A549 treated with Hydrocortisone at 1 μM for 4 hours (cell line): ENCODE measurements at places on chromosomes 2 and 18. TPM values are rescaled to one million over a fixed set of nuclear protein-coding genes. Genes with fewer than 3 reads are reported as not detected.

Gene SMCHD1
- 12.1 to 23.9 TPM (median 13.6 TPM) in 5 replicates for total RNA-seq

Gene CREG2
- 8.8 to 13.5 TPM (median 12.1 TPM) in 5 replicates for total RNA-seq

Gene MOGAT1
- total RNA-seq, result not detected in 5 replicates

Gene GCC2
- total RNA-seq, result 9.8 to 18.1 TPM (median 14.3 TPM) in 5 replicates

Gene RNF125
- 0.21 to 0.32 TPM (median 0.23 TPM) in 5 replicates for total RNA-seq

Gene UGT1A3
- total RNA-seq, result 0.06 to 0.20 TPM (median 0.14 TPM) in 4 of 5 replicates, not detected in the other

Gene MRO
- total RNA-seq, result 0.15 to 0.31 TPM (median 0.18 TPM) in 5 replicates

Gene KCNE4
- 0.39 to 0.64 TPM (median 0.54 TPM) in 5 replicates for total RNA-seq

Gene BCL2
- 0.45 to 0.59 TPM (median 0.55 TPM) in 5 replicates for total RNA-seq

Gene DYNAP
- not detected in 5 replicates for total RNA-seq

Gene CCT4
- total RNA-seq, result 296 to 324 TPM (median 315 TPM) in 5 replicates

Gene WIPF1
- total RNA-seq, result 16.2 to 26.6 TPM (median 22.8 TPM) in 5 replicates

Gene BMP10
- total RNA-seq, result not detected in 5 replicates

Gene IL1RN
- total RNA-seq, result 0.23 to 0.51 TPM (median 0.39 TPM) in 5 replicates

Gene DAW1
- total RNA-seq, result 2.2 to 3.2 TPM (median 2.7 TPM) in 5 replicates

Gene KRTCAP3
- total RNA-seq, result 0.45 to 1.2 TPM (median 0.62 TPM) in 5 replicates

Gene RALB
- 57.1 to 81.1 TPM (median 63.1 TPM) in 5 replicates for total RNA-seq

Gene RASGRP3
- total RNA-seq, result 0.66 to 1.1 TPM (median 1.0 TPM) in 5 replicates

Gene IGFBP2
- total RNA-seq, result 64.8 to 96.2 TPM (median 86.6 TPM) in 5 replicates

Gene SERPINB13
- not detected in 5 replicates for total RNA-seq

Gene HJURP
- total RNA-seq, result 52.3 to 59.6 TPM (median 55.7 TPM) in 5 replicates

Gene PRSS56
- total RNA-seq, result 0.06 to 0.18 TPM (median 0.15 TPM) in 5 replicates

Gene SDC1
- 165 to 194 TPM (median 181 TPM) in 5 replicates for total RNA-seq

Gene PCARE
- not detected in 5 replicates for total RNA-seq

Gene AKAIN1
- not detected in 5 replicates for total RNA-seq

Gene EN1
- 0.51 to 1.1 TPM (median 0.86 TPM) in 5 replicates for total RNA-seq

Gene KCNJ13
- not detected in 5 replicates for total RNA-seq

Gene TYW5
- total RNA-seq, result 6.6 to 8.3 TPM (median 6.8 TPM) in 5 replicates

Gene VWA3B
- 0.15 to 0.29 TPM (median 0.26 TPM) in 3 of 5 replicates, not detected in the others for total RNA-seq

Gene MAL
- total RNA-seq, result 0.15 to 0.23 TPM (median 0.20 TPM) in 5 replicates

Gene ESPNL
- total RNA-seq, result 0.10 to 0.38 TPM (median 0.13 TPM) in 5 replicates

Gene RBM45
- 10.3 to 14.2 TPM (median 12.2 TPM) in 5 replicates for total RNA-seq

Gene AQP4
- total RNA-seq, result 0.28 TPM in 1 of 5 replicates, not detected in the others

Gene CLEC4F
- not detected in 5 replicates for total RNA-seq

Gene ASAP2
- total RNA-seq, result 36.1 to 59.0 TPM (median 49.8 TPM) in 5 replicates

Gene DGKD
- 74.1 to 93.4 TPM (median 81.7 TPM) in 5 replicates for total RNA-seq
